Activated T-cell treated with anti-CD3 and anti-CD28 coated beads, Interleukin-2, amount 50 U/mL, for 24 hours (primary cell): ENCODE measurements at places on chromosomes 3 and 15.

DNA sequence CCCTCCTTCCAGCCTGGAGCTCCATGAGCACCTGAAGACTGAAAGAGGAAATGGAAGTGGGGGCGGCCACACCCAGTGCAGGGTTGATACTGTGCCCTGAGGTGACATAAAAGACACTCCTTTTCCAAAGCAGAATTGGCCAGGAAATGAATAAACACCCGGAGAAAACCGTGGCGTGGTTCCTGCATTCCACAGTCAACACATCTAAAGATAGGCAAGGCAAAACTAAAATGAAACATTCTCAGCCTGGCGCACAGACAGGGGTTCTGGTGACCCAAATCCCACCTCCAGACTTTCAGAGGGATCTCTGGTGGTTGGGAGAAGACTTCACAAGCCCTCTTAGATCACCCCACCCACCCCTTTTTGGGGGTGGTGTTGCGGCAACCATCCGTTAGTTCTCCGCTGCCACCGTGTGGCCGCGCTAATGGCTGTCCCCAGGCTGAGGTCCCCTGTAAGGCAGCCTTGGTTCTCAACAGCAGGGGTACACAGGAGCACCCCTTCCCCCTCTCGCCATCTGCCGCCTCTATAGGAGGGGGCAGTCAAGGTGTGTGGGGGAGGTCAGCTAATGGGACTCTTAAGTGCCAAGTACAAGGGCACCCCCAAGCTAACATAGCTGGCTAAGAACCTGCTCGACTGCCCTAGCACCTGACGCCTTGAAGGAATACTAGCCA lies 2.5 kb upstream of the MST1R start:
- no peaks in the 10 kb centered on the region for H3K27me3 ChIP-seq
- peak; percentile 62 for DNase-seq
- peak overlapping the region; percentile 86 for H3K27ac ChIP-seq
- peak overlapping the region; percentile 44 for H3K4me3 ChIP-seq
- H3K4me1 ChIP-seq: peaks cover 30% of the 10 kb centered on the region

DNA sequence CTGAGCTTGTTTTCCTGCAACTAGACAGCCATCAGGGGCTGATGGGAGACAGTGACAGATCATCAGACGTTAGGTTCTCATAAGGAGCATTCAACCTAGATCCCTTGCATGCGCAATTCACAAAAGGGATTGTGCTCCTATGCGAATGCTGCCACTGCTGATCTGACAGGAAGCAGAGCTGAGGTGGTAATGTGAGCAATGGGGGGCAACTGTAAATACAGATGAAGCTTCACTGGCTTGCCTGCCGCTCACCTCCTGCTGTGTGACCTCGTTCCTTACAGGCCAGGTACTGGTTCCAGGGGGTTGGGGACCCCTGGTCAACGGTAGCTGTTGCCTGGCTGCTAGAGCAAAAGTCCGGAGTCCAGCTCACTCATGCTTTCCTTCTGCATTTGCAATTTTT lies 26.4 kb upstream of the KCNAB1 start:
- DNase-seq: no peak
- no peak overlapping the region for H3K4me3 ChIP-seq
- no peaks in the 10 kb centered on the region for H3K36me3 ChIP-seq
- no peak overlapping the region for H3K27ac ChIP-seq

DNA sequence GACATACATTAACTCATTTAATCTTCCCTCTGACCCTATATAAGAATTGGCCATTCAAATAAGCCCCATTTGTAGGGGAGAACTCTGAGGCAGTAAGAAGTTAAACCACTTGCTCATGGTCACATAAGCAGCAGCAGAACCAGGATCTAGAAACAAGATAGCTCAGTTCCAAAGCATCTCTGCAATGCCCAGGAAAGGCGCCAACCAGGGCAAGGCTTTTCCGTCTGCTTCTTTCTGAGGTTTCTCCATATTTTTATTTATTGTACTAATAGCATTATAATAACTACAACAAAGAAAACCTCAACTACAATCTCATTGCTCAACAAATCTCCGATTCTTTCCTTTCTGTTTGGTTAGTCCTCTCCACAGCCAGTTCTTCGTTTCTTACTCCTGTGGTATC lies 4.3 kb upstream of the UBE2E2 start:
- no peak for DNase-seq
- peaks cover 24% of the 10 kb centered on the region for H3K27me3 ChIP-seq
- H3K4me3 ChIP-seq: no peak overlapping the region

DNA sequence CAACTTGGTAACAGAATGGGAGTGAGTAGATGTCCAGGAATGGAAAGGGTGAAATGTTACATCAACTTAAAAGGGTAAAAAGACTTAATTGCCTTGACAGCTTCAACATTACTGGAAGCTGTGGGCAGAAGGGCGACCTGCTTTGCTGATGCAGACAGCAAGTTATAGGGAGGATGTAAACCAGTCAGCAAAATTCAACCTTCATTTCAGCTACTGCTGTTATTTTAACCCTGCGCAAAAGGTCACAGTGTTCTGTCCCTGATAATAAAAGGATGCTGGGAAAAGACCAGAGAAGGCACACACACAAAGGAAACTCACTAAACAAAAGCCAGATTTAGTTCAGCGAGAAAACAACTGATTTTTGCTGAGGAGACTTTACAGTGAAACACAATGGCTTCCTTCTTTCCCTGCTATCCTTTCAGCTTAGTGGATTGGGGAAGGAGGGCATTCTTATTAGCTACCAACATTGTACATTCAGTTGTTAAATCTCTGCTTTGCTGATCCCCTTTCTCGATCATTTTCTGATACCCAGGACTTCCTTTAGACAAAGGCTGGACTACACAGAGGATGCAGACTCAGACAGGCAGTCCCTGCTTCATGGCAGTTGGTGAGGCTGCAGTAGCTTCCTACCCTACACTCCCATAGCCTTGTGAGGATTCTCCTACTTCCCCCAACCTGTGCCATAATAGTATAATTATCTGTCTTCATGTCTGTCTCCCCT lies 62.0 kb downstream of the P3H2 start:
- H3K27ac ChIP-seq: no peak overlapping the region
- no peaks in the 10 kb centered on the region for H3K36me3 ChIP-seq
- no peaks in the 10 kb centered on the region for H3K4me1 ChIP-seq
- peaks cover 23% of the 10 kb centered on the region for H3K27me3 ChIP-seq
- DNase-seq: no peak

DNA sequence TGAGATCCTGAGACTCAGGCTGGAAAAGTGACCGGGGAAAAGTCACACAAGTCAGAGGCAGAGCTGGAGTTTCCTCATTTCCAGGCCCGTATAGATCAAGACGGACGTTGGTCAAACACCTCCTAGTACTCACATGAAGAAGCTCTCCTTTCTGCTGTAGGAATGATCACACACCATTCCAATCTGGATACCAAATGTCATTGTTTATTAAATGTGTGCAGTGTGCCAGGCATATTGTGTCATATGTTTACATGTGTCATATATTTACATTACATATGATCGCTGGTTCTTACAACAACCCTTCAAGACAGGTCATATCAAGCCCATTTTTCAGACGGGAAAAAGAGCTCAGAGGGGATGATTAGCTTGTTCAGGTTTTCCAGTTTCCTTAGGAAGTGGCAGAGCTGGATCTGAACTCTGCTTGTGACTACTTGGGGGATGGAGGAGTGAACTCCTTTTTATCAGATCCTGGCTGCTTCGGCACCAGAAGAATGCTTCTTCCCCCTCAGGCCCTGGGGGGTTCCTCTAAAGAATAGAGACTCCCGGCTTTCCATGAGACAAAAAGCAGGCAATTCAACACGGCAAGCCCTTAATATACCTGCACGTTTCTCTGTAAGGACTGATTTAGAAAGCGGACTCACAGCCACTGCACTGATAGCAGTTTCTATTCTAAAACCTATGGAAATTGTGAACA lies 41.9 kb downstream of the FAM43A start:
- H3K4me1 ChIP-seq: no peaks in the 10 kb centered on the region
- peaks cover 17% of the 10 kb centered on the region for H3K27me3 ChIP-seq
- DNase-seq: no peak
- H3K27ac ChIP-seq: no peak overlapping the region
- no peaks in the 10 kb centered on the region for H3K36me3 ChIP-seq

DNA sequence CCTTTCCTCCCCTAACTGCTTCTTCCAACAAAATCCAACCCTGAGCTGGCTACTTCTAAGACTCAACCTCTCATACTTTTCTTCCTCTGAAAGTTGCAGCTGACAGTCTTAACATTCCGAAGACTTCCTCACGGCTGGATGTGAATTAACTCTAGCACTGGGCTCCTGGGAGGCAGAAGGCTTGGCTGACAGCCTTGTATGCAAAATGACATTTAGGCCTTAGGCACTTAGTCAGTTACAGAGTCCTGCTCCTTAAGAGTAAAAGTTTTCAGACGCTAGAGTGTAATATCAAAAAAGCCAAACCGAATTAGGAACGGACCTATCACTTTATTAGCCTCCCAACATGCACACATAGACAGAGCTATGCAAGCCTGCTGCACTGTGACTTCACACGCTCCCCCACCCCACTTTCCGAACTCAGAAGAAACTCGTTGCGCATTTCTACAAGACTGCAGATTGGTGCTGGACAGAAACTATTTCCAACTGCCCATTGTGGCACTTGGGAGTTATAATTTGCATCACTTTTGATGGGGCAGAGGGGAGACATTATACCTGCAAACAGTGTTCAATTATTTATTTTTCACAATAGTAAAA lies 15.5 kb upstream of the ANXA2 start:
- H3K4me3 ChIP-seq: no peak overlapping the region
- peaks cover 8% of the 10 kb centered on the region for H3K4me1 ChIP-seq
- no peak for DNase-seq
- no peaks in the 10 kb centered on the region for H3K36me3 ChIP-seq
- H3K27me3 ChIP-seq: no peaks in the 10 kb centered on the region

GRCh38 chr3:129618901-129619671 lies 12.6 kb upstream of the PLXND1 start:
- no peak overlapping the region for H3K4me3 ChIP-seq
- no peak overlapping the region for H3K27ac ChIP-seq
- no peaks in the 10 kb centered on the region for H3K36me3 ChIP-seq
- H3K27me3 ChIP-seq: peaks cover 4% of the 10 kb centered on the region
- no peak for DNase-seq
- H3K4me1 ChIP-seq: peaks cover 5% of the 10 kb centered on the region

DNA sequence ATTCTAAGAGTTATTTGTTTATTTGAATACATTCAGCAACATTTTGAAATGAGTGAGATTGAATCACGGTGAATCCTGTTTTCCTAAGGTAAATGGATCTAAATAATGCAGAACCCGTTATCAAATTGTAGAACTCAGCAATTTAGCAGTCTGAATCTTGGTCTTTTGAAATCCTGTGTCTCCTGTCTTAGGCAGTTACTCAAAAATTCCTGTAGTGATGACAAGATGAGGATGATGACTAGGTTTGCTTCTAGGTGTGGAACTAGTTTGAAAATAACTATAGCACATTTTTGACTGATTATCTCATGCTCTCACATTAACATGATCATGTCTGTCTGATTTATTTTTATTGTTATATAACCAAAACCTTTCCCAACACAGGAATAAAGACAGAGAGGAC lies 115.0 kb downstream of the RAP2B start:
- H3K36me3 ChIP-seq: no peaks in the 10 kb centered on the region
- H3K4me3 ChIP-seq: no peak overlapping the region
- H3K27ac ChIP-seq: no peak overlapping the region
- no peaks in the 10 kb centered on the region for H3K27me3 ChIP-seq

DNA sequence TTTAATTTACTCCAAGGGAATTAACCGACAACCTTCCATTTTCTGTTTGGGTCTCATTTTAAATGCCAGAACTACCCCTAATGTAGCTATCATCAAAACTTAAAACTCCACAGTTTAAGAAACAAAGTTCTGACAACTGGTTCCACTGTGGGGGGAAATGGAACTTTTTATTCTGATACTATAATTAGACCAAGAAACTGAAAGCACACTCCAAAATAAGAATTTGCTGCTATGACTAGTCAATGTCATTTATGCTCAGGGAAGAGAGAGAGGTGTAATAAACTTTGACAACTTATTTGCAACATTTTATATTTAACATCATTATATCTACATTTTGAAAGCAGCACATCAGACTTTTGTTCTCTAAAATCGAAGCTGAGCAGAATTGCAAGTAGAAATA lies 169.2 kb downstream of the ANXA2 start:
- no peak overlapping the region for H3K27ac ChIP-seq
- no peak overlapping the region for H3K4me3 ChIP-seq
- DNase-seq: no peak
- no peaks in the 10 kb centered on the region for H3K36me3 ChIP-seq
- peaks cover 7% of the 10 kb centered on the region for H3K4me1 ChIP-seq

DNA sequence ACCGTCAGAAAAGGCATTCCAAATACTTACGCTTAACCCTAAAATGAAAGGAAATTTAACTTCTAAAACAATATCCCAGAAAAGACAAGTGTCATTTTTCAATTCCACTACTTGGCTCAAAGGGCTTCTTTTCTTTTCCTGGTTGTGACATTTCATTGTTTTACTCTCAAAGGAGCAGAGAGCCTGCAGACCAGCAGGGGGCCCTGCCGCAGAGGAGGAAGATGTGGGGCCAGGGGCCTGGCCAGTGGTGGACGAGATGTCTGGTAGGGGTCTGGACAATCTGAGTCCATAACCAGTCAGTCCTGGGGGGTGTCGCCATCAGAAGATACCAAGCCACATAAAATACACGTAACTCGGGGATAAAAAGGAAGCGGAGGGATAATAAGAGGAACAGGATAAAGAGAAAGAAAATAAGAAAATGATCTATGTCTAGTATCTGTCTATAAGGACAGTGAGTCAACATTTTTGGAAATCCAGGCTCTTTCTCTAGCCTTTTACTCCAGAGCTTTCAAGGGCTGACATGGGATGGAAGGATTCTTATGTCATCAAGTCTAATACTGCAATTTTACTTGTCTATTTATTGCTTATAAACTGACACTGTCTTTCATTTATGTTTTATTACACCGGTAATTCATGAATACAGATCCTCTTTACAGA lies 54.2 kb upstream of the ARHGEF3 start:
- H3K4me3 ChIP-seq: no peak overlapping the region
- H3K27me3 ChIP-seq: no peaks in the 10 kb centered on the region
- no peaks in the 10 kb centered on the region for H3K36me3 ChIP-seq
- peaks cover 59% of the 10 kb centered on the region for H3K4me1 ChIP-seq

- no peaks in the 10 kb centered on the region for H3K4me1 ChIP-seq
- H3K27ac ChIP-seq: no peak overlapping the region
- no peaks in the 10 kb centered on the region for H3K36me3 ChIP-seq
- no peak for DNase-seq
- H3K4me3 ChIP-seq: no peak overlapping the region
- no peaks in the 10 kb centered on the region for H3K27me3 ChIP-seq
Measured at GRCh38 chr3:135310317-135310716, 515.3 kb downstream of the EPHB1 start.
